ENCODE measurements at places on chromosomes 13 and 19.

DNA sequence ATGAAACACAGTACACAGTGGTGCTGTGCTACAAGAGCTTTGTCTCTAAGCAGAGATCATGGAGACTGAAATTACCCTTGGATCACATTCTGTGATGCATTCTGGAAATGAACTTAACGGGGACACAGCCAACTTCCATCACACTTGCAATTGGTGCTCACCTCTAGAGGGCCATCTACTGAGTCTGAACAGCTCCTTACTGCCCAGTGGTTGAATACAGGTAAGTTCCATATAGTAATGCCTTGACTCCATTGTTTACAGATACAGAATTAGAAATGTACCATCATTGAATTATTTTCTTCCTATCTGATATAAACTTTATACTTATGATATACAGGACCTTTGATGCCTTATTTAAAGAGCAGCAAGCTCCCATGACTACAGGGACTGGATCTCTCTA lies 686.4 kb downstream of the PCDH9 start:
- DNase-seq = no peak

DNA sequence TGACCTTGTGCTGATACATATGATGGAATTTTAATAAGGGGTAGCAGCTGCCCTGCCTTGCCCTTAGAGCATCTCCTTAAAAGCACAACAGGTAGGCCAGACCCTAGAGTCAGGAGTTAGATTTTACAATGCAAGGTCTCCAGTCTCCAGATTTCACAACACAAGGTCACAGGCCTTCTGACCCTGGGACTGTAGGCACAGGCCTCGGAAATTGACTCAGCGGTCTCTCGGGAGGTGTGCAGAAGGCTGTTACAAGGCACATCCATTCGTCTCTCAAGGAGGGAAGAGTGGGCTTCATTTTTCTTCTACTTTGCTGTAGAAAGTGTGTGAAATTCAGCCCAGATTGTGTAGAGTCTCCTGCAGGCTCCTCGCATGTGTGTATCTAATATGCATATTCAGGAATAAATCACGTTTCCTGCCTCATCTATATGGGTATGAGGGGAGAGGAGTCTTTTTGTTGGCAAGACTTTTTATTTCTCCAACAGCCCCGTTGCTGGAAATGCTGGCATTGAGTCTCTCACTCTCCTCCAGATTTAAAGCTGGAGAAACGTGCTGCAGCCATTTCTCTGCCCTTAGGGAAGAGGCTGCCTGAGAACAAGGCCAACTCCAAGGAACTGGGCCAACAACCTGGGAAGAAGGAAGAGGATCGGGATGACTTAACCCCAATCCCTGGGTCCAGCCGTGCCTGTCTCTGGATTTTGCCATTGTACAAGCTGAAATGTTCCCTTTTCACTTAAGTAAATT lies 24.5 kb downstream of the UQCRFS1 start:
- no peak for DNase-seq

- no peak for DNase-seq
Measured at GRCh38 chr13:49561062-49561410, 24.3 kb downstream of the RCBTB1 start.

GRCh38 chr13:70616847-70617246 lies 508.6 kb upstream of the KLHL1 start:
- no peak for DNase-seq

DNA sequence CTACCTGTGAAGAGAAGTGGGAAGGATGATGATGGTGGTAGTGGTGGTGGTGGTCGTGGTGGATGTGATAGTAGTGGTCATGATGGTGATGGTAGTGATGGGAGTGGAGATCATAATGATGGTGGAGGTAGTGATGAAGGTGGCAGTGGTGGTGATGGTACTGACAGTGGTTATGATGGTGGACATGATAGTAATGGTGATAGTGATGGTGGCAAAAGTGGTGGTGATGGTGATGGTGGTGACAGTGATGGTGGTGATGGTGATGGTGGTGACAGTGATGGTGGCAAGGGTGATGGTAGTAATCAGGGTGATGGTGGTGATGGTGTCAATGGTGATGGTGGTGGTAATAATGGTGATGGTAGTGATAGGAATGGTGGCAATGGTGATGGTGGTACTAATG lies 26.2 kb downstream of the MBD3L2B start:
- DNase-seq = no peak

GRCh38 chr19:49474542-49474924 lies 518 bp downstream of the FLT3LG start:
- DNase-seq = no peak

DNA sequence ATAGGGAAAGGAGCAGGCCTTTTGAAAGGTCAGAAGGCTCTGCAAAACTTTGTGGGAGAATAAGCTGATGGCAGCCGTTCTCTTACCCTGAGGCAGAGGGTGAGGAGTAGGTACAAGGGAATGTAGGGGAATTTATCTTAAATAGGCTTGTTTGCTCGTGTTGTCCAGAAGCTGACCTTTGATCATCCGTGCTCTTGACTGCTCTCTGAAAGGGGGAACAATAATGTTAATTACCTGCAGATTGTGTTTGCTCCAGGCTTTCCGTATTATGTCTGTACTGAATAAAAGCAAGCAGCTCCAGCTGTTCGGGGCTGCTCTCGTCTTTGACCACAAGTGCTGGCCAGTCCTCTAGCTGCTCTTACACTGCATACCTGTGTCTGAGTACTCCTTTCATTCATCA lies 116.3 kb downstream of the ZNF429 start:
- DNase-seq = no peak

- DNase-seq = no peak
Measured at GRCh38 chr19:42495663-42496062, 32.6 kb downstream of the CEACAM1 start.

GRCh38 chr13:71417205-71417604 lies 449.8 kb downstream of the DACH1 start:
- DNase-seq = no peak
